ENCODE measurements at places on chromosomes 4 and X.

DNA sequence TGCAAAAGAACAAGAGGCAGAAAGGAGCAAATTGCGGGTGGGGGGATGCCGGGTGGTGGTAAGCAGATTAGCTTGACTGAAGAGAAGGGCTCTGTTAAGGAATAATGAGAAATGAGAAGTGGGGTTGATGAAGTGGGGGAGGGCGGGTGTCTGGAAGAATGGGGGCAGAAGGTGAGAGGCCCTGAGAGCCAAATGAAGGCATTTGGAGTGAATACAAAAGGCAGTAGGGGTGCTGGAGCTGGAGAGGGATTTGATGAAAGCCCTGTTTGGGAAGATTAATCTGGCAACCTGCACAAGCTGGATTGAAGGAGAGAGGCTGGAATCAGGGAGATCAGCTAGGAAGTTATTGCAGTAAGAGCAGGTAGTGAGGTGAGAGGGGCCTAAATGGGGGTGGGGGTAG, 82.1 kb downstream of the GUCY2F start:
- DNase-seq = no peak

GRCh38 chr4:82754513-82755165, 44.0 kb downstream of the SCD5 start:
- no peak for DNase-seq

- DNase-seq = no peak
These were observed 237.5 kb downstream of the PCDH7 start for GRCh38 chr4:30957706-30958105.

GRCh38 chr4:182874304-182874751, 42.9 kb downstream of the DCTD start:
- no peak for DNase-seq

GRCh38 chr4:139901531-139902320, 236.1 kb downstream of the MGST2 start:
- no peak for DNase-seq

- no peak for DNase-seq
These were observed 22.8 kb upstream of the SEC24B start for GRCh38 chr4:109410776-109411175.

DNA sequence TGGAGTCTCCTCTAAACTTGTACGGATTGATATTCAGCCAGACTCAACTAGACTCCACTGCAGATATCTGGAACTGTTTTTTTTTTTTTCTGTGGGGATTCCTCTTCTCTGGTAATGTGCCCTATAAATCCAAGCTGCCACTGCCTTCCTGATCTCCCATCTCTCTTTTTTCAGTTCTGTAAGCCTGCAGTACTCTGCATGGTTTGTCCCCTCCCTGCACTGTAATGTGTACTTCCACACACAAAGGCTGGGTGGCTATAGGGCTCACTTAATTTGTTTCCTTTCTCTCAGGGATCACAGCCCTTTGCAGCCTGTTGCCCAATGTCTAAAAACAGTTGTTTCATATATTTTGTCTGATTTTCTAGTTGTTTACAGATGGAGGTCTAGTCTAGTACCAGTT, 84.7 kb upstream of the RPA4 start:
- no peak for DNase-seq

- no peak for DNase-seq
These were observed 15.4 kb downstream of the LRP2BP start for GRCh38 chr4:185380320-185380719.

DNA sequence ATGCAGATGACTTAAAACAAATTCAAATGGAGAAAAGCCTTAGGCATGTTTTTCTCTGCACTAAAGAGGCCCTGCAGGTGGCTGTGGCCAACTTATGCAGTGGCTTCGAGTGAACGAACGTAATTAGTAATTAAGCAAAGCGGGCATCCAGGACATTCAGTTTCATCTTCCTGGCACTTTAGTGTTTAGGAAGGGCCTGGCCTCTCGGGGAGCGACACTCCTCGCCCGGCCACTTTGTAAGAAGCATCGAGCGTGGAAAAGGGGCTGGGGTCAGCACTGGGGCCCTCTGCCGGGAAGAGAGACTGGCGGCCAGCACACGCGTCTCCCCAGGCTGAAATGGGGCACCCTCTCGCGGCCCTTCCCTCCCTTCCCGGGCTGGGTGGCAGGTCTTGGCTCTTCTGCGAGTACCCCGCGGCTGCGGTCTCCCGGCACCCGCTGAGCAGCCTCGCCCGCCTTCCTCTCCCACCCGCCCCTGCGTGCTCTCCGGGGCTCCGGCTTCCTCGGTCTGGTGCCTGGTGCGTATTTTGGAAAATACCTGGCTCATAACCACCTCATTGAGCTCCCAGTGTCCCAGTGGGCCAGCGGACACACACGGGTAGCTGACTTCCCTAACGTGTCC, 677 bp upstream of the CYP4V2 start:
- DNase-seq = peak; percentile 83

DNA sequence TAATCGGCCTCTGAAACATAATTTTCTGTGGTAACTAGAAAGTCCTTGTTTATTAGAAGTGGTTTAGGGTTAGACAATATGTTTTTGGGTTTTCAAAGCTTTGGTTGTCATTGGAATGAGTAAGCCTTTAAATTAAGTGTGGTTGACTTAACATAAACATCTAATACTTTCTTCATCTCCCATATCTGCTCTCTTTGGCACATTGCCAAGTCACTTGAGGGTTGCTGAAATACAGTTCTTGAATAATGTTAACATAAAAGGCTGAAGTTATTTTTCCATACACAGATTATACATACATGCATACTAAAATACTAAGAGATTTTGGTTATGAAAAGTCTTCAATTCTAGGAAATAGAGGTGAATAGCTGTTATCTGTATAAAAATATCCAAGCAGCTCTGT, 241.7 kb upstream of the BMP3 start:
- DNase-seq = no peak

GRCh38 chr4:110610940-110611831, 11.7 kb downstream of the PITX2 start:
- no peak for DNase-seq

DNA sequence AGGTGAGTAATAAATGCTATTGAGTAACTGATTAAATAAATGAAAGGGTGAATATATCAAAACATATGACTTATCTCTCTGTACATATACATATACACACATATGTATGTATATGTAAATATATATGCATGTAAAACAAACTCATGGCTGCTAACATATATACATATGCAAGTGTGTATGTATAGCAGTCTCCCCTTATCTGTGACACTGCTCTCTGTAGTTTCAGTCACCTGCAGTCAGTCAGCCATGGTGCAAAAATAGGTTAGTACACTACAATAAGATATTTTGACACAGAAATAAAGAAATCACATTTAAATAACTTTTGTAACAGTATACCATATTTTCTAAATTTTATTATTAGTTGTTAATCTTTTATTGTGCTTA, 467.4 kb downstream of the EPHA5 start:
- DNase-seq = no peak
